ENCODE measurements at places on chromosomes 7 and 10.

- no peak for DNase-seq
Observed at GRCh38 chr10:31158011-31158658, 126.5 kb upstream of the ZNF438 start.

GRCh38 chr7:45161842-45162241 lies 4.3 kb downstream of the RAMP3 start:
- no peak for DNase-seq

- no peak for DNase-seq
Observed at GRCh38 chr10:12466704-12467305, 117.5 kb downstream of the CAMK1D start.

DNA sequence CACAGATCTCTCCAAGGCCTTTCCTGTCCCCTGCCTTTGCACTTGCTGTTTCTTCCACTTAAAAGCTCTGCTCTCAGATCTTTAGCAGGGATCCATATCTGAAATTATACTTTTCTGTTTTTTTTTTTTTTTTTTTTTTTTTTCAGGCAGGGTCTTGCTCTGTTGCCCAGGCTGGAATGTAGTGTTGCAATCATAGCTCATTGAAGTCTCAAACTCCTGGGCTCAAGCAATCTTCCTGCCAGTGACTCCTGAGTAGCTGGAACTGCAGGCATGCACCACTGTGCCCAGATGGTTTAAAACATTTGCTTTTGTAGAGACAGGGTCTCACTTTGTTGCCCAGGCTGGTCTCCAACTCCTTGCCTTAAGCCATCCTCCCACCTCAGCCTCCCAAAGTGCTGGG lies 5.0 kb upstream of the TSPAN15 start:
- no peak for DNase-seq

DNA sequence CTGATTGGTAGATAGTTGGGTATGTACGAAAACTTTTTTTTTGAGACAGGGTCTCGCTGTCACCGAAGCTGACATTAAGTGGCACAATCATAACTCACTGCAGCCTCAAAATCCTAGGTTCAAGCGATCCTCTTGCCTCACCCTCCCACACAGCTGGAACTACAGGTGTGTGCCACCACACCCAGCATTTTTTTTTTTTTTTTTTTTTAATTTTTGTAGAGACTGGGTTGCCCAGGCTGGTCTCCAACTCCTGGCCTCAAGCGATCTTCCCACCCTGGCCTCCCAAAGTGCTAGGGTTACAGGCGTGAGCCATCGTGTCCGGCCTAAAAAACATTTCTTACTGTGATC lies 1.5 kb upstream of the LRRC27 start:
- DNase-seq, result no peak

- no peak for DNase-seq
Observed at GRCh38 chr10:95035332-95036295, 33.7 kb downstream of the CYP2C8 start.

DNA sequence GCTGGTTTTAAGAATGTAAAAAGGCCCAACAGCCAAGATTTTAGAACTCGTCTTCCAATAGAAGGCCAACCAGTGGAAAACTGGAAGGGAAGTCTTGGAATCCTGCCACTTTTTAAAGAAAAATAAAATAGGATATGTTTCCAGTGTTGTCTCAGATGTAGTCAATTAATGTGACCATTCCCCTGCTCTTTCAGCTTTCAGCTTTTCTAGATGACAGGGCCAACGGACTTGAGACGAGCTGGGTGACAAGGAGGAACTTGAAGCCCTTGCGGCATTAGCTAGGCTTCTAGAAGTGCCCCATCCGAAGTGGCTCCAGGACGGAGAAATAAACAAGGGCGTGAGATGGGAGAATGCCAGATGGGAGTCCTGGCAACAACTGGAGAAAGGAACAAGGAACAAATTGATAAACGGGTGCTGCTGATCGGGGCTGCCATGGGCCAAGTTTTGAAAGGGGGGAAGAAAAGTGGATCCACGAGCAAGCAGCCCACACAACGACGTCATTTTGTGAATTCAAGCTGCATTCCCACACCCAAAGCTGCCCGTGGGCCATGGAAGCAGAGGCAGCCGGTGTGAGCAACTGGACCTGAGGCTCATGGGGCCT lies 42.3 kb downstream of the CTBP2 start:
- DNase-seq, result peak; percentile 63

DNA sequence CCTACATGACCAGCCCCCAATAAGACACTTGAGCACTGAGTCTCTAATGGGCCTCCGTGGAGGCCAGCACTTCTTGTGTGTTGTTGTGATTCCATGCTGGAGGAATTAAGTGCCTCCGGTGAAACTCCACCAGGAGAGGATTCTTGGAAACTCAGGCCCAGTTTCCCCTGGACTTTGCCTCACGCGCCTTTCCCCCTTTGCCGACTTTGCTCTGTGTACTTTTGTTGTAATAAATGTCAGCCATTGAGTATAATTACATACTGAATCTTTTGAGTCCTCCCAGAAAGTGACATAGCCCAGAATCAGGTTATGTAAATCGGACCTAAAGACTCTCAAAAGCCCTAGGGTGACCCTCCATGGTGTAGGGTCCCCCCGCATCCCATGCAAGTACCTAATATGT lies 82.4 kb downstream of the DLG5 start:
- DNase-seq, result no peak

DNA sequence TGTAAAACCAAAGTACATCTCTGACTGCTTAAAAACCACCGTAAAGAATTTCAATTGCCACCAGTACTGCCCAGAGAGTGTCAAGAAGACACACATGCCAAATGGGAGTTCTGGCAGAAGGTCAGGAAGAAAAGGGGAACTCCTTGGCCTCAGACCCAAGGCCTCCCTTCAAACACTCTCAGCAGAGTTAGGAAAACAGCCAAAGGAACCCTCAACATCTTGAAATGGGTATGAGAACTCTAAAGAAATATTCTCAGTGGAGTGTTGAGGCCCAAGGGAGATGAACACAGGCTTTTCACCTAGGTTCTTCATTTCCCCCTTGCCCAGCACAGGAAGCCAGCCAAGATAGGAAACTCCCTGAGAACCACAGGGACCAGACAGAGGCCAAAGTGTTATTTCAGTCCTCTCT lies 96.1 kb upstream of the ASAH2 start:
- no peak for DNase-seq

DNA sequence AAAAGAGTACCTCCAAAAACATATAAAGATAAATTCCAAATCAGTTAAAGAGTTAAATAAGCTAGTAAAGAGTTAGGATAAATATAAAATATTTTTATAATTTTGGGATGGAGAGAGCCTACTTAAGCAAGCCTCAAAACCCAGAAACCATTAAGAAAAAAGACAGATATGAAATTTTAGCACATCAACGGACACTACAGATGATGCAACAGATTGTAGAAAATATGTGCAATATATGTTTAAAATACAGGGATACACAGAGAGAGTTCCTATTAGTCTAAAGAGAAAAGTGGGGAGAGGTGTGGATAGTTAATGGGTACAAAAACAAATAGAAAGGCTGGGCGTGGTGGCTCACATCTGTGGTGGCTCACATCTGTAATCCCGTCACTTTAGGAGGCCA lies 23.6 kb upstream of the USP54 start:
- DNase-seq, result no peak

GRCh38 chr7:47035522-47035921 lies 546.4 kb downstream of the TNS3 start:
- no peak for DNase-seq

DNA sequence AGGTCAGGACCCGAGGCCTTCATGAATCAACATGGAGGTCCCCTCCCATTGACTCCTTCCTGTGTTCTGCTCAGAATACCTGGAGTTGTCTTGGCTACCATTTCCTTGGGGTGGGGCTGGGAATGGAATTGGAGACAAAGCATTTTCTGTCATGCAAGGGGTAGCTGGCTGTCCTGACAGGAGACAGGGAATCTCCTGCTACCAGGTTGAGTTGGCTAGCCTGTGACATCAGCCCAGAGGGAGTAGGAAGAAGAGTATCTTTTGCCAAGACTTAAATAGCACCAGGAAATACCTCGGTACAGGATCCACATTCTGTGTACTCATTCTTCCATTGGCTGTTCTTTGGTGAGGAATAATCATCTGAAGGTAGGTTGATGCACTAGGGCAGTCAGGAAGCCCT lies 4.9 kb downstream of the ZDHHC16 start:
- DNase-seq, result no peak

GRCh38 chr7:4073052-4073451 lies 609.0 kb upstream of the FOXK1 start:
- DNase-seq, result no peak

GRCh38 chr7:66682350-66683093 lies 53.8 kb downstream of the KCTD7 start:
- no peak for DNase-seq

- DNase-seq, result no peak
Observed at GRCh38 chr7:65441010-65441409, 67.4 kb downstream of the ZNF92 start.

DNA sequence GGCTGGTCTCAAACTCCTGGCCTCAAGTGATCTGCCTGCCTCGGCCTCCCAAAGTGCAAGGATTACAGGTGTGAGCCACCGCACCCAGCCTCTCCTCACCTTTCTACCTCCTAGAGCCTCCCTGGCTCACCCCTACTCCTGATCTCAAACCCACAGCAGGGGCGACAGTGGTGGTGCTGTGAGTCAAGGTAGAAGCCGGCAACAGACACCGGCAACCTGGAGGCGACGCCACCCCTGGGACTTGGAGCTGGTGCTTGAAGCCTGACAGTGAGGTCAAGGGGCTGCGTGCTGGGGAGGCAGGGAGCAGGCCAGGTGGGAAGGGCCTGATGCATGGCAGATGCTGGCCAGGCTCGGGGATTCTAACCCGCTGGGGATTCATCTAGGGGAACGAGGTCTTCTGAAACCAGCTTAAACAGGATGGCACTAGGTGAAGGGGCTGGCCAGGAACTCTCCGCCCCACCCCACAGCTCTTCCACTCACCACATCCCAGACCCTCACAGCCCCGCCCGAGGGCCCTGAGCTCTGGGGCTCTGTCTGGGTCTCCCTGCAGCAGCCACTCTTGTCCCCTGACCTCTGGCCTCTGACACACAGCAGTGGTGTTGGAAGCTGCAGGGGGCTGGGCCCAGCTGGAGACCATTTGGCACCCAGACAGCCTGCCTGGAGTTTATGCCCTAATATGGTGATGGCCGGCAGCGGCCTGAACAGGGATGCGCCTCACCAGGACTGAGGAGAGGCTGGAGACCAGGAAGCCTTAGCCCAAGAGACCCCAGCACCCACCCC lies 16.4 kb downstream of the KCNH2 start:
- DNase-seq, result no peak

GRCh38 chr7:68417659-68418058 lies 1180.6 kb upstream of the AUTS2 start:
- DNase-seq, result no peak

DNA sequence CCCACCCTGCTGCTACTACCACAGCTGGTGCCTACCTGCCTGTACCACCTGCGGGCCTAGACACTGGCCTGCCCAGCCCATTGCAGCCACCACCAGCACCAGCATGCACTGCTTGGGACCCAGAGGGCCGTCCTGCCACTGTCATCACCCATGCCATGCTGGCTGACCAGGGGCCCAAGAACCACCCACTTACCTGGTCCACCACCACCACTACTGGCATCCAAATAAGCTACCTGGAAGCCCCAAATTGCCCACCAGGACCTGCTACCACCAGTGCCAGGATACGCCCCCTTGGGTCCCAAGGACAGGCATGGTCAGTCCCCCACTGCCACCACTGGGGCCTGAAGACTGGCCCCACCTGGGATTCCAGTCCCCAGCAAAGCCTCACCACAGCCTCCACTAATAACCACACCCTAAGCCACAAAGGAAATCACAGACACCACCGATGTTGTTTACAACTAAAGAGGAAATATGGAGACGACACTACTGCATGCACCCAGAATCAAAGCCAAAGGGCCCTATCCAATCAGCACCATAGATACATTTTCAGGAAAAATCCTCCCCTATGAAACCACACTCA lies 70.5 kb upstream of the DIP2C start:
- DNase-seq, result no peak

All from Ammon's horn (tissue), 1 donor.